ENCODE measurements at places on chromosomes 7 and 10. TPM values are rescaled to one million over a fixed set of nuclear protein-coding genes. Genes with fewer than 3 reads are reported as not detected.

Gene EEF1AKMT2
- total RNA-seq, result 18.1 TPM

Gene NODAL
- not detected for total RNA-seq

Gene UTF1
- 0.16 TPM for total RNA-seq

Gene METTL2B
- 20.4 TPM for total RNA-seq

Gene ABCB4
- total RNA-seq, result not detected

Gene A1CF
- total RNA-seq, result 0.11 TPM

Gene PNLIP
- total RNA-seq, result not detected

Gene GLUD1
- 96.9 TPM for total RNA-seq

Gene PCLO
- 1.2 TPM for total RNA-seq

Gene HOXA3
- total RNA-seq, result 8.1 TPM

Gene PRKG1
- total RNA-seq, result not detected

Gene HSPA12A
- total RNA-seq, result 12.5 TPM

Gene PIP
- 0.28 TPM for total RNA-seq

Gene ZCWPW1
- total RNA-seq, result 1.3 TPM

Gene INA
- 28.3 TPM for total RNA-seq

Gene SMKR1
- total RNA-seq, result 13.5 TPM

Gene ARMC3
- 0.45 TPM for total RNA-seq

Gene PTER
- 14.7 TPM for total RNA-seq

Gene GSTO2
- total RNA-seq, result 1.7 TPM

Gene ZNF33B
- total RNA-seq, result 5.6 TPM

Gene FBXO24
- total RNA-seq, result not detected

Gene LLCFC1
- total RNA-seq, result not detected

Gene ACHE
- 2.2 TPM for total RNA-seq

Gene ARID5B
- total RNA-seq, result 1.9 TPM

Gene CDK14
- total RNA-seq, result 0.14 TPM

Gene MEIG1
- 2.5 TPM for total RNA-seq

Gene STEAP1B
- total RNA-seq, result not detected

Gene CXCL12
- not detected for total RNA-seq

Gene GIMAP2
- total RNA-seq, result not detected

Gene MALRD1
- not detected for total RNA-seq

Gene SPDYE8
- not detected for total RNA-seq

Gene TAS2R60
- total RNA-seq, result not detected

Gene HABP2
- 0.09 TPM for total RNA-seq

Gene SOSTDC1
- not detected for total RNA-seq

Gene SPDYE16
- not detected for total RNA-seq

Gene NKX2-3
- total RNA-seq, result 0.07 TPM

Gene ADCY1
- 1.3 TPM for total RNA-seq

Gene PNLIPRP1
- not detected for total RNA-seq

Gene TNPO3
- 44.4 TPM for total RNA-seq

Gene METTL27
- total RNA-seq, result 9.8 TPM

Gene COL1A2
- total RNA-seq, result not detected

Gene PLAU
- total RNA-seq, result 123 TPM

Gene MMP21
- not detected for total RNA-seq

Gene ADAM12
- total RNA-seq, result 5.4 TPM

Gene PSTK
- 4.6 TPM for total RNA-seq

Gene DEPP1
- 0.81 TPM for total RNA-seq

Gene NUTM2D
- total RNA-seq, result 1.2 TPM

Gene ITGA8
- total RNA-seq, result not detected

Gene PILRA
- total RNA-seq, result 5.8 TPM
